ENCODE measurements at places on chromosomes 4 and X.

DNA sequence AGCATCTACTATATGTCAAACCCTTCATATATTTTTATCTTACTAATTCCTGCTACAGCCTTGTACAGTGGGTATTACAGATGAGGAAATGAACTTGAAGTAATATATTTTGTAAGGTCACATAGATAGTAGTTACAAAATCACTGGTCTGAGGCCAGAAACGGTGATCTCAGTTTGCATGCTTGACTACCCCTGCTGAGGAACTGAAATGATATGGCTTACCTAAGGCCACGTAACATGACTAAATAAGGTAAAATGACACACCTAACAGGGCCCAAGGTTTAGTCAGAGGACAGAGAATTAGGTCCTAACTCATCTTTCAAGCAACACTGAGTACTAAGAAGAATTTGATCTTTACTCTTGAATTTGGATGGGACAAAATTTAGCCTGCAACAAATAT, 1.5 kb upstream of the COMMD8 start:
- no peak for DNase-seq

DNA sequence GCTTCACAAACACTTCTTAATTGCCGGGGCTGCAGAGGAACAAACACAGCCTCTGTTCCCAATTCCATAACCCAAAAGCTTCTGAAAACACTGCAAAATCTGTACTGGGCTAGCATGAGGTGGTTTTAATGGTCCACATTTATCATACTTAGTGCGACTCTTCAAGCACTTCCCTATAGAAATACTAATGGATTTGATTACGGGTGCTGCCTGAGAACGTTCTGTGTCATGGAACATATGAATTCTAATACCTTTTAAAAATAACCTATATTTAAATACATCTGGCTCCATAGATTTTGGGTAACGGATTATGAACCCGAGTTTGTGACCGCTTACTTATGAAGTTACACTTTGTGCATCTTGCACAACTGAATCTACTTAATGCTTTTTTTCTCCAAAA, 35.4 kb upstream of the STS start:
- DNase-seq, result no peak

DNA sequence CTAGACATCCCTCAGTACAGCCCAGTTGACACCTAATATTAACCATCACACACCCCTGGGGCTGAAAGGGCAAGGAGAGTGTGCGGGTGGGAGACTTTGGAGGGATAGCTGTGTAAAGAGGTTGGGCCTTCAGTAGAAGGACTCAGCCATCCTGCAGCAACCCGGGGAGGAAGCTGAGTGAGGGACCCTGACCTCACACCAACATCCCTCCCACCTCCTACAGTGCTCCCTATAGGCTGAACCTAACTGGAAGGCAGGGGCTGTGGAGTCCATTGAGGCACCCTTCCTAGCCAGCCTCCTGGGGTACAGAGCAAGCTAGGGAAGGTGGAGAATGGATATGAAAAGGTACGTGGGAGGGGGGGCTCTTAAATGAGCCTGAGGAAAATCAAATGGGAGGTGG, 276.3 kb downstream of the PTTG2 start:
- DNase-seq, result no peak

GRCh38 chrX:124332481-124333424, at the start of gene TEX13D:
Gene TEX13D, plus strand, starts transcription at chrX:124332660. Its CDS starts 258 bp downstream, at chrX:124332918.
- DNase-seq, result no peak

DNA sequence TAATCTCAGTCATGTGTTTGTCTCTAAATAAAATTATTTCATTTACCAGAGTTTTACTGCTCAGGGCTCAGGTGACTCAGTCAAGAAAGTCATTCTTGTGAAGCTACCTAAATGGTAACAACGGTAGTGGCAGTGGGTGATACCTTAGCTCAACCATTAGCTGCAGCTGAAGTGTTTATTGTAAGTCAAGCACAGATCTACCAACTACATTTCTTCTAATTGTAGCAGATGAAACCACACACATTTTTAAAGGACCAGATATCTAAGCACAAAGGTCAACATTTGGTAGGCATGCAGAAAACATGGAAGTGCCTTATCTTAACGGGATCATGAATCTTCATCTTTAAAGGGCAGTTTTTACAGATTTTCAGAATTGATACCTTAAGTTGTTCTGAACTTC, 79.1 kb downstream of the FAT4 start:
- DNase-seq, result no peak

- DNase-seq, result no peak
Observed at GRCh38 chr4:6328526-6328925, 58.9 kb downstream of the WFS1 start.

DNA sequence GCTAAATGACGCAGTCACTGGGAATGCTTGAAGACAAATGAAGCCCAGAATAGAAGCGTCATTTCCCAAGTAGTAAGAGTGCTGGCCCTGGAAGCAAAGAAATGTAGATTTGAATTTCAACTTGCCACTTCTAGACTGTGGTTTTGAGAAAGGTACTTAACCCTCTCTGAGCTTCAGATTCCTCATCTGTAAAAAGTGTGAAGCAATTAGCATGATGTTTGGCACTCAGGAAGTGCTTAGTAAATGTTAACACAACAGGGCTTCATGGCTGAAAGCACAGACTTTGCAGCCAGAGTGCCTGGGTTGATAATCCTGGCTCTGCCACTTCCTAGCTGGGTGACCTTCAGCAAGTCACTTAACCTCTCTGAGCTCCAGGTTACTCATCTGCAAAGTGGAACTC, 147.4 kb upstream of the RPS6KA3 start:
- DNase-seq, result no peak

GRCh38 chrX:49214996-49215526, 15.1 kb upstream of the SYP start:
- no peak for DNase-seq

DNA sequence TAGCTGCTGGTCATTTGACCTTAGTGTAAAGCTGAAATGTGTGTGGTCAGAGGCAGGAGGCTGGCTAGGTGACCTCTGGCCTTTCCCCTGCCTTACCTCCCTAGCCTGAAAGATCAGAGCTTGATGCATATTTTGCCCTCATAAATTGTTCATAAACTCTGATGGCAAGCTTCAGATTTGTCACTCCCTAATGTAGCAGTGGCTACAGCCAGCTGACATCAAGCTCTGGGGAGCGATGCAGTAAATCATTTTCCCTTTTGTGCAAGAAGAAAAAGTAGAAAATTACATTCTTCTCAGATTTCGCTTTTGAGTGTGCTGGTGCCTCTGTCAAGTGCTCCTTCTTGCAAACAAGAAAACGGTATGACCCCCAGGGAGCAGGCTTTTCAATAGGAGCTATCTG, 87.7 kb upstream of the MAGEA4 start:
- DNase-seq, result no peak

- peak; percentile 87 for DNase-seq
Observed at GRCh38 chr4:825971-826330, at the start of gene CPLX1. Gene CPLX1, minus strand, starts transcription at chr4:826129. Its CDS starts 1,607 bp downstream, at chr4:824522.

GRCh38 chr4:86218746-86219473, 140.9 kb downstream of the MAPK10 start:
- DNase-seq, result no peak

DNA sequence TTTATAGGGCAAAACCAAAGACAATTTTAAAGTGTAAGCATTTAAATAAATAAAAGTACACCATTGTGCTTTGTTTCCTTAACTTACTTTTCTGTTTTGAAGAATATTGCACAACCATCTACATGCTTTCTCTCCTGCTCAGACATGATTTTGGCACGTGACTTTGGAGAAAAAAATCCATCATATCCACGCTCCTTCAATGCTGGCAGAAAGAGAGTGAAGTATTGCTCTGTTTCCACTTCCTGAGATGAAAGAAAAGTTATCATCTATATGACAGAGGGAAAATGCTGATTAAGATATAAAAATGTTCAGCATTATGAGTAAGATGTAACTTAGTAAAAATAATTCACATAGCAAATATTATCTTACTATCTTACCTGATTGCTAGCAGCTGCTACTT, 77.1 kb downstream of the CNOT6L start:
- DNase-seq, result no peak

DNA sequence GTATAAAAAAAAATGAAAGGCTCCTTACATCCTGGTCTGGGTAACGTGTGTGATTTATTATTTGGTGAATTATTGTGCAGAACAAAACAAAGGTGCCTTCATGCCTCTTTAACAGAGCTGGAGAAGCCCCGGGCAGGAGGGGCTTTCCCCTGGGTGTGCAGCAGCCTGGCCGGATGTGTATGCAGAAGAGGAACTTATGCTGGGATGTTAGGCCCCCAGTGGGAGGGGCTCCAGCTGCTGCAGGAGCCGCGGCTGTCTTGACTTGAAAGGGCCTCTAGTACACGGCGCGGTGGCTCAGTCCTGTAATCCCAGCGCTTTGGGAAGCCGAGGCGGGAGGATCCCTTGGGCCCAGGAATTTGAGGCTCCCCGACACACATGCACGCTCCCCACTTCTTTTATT, 16.0 kb downstream of the CCNQ start:
- DNase-seq, result no peak

DNA sequence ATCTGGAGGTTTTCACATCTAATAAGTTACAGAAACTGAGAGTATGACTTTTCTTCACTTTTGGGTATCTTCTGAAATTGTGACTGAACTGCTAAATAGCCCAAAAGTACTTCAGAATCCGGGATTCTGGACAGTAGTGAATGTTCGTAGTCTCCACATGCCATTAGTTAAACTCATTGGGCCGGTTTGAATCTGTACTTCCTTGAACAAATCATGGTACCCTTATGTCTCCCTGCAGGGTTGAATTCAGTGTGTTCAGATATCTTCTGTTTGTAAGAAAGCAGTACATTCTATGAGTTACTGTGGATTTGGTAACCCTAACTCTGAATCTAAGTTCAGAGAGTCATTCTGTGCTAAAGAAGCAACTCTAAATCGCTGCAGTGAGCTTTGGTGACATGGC, 33.6 kb downstream of the FAM193A start:
- DNase-seq, result no peak

GRCh38 chr4:85842540-85842939, 367.6 kb downstream of the ARHGAP24 start:
- DNase-seq, result no peak

DNA sequence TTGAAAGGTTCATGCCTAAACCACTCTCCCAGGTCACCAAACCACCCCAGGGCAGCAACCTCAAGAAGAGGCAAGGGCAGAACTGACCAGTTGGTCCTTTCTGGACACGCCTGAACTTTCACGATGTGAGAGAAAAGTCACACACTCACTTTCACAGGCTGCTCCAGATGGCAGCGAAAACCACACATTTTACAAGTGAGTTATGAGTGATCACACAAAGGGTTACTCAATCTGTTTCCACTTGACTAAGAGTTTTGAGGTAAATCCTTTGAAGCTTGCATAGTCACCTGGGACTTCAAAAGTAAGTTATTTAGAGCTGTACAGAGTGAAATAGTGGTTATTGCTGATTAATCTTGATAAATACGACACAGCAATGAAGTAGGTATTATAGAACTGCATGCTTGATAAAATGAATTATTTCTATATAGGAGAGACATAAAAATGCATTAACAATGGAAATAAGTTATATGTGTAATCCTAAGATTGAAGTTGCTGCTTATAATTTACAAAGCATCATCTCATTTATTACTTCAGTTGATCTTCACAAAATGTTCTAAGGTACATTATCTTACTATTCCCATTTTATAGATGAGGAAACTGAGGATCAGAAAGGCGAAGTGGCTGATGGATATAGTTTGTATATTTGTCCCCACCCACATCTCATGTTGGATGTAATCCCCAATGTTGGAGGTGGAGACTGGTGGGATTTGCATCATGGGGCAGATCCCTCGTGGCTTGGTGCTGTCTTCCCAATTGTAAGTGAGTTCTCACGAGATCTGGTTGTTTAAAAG, 103.0 kb upstream of the KLF3 start:
- DNase-seq, result no peak

- no peak for DNase-seq
Observed at GRCh38 chr4:109728385-109728784, 1.5 kb downstream of the PLA2G12A start.

GRCh38 chr4:5545271-5545670, 163.1 kb downstream of the EVC2 start:
- no peak for DNase-seq

- DNase-seq, result peak; percentile 38
Observed at GRCh38 chr4:105145903-105146275, 787 bp upstream of the TET2 start.

GRCh38 chr4:118743867-118744266, 58.7 kb downstream of the METTL14 start:
- no peak for DNase-seq

GRCh38 chr4:177673985-177674489, 231.8 kb upstream of the AGA start:
- peak; percentile 15 for DNase-seq

DNA sequence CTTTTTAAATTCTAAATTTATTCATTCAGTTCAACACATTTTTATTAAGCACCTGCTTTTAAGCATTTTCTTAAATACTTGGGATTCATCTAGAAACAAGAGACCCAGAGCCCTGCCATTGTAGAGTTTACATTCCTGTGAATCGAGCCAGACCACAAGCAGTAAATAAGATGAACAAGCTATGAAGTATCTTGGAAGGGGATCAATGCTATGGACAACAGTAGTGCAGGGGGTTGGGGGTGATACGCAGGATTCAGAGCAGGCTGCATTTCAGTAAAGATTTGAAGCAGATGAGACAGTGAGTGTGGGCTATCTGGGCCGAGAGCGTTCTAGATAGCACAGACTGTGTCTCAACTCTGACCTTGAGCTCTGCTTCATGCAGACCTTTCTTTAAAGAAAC, 35.1 kb downstream of the CLDN22 start:
- no peak for DNase-seq

DNA sequence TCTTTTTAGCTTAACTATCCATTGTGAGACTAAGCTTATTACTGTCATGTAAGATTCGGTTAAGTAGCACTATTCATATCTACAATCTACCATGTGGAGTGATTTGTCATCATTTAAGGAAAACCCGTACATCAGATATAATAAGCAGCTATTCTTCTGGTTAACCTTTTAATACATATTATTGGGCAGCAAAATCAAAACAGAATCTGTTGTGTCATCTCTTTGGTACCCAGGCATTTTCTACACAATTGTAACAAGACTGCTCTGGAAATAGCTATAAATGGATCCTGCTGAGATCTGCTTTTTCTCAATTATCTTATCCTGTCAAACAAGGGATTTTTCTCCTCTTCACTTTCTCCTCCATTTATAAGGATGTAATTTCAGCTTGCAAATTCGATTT, 521.5 kb upstream of the MAGEB2 start:
- no peak for DNase-seq

GRCh38 chr4:56434599-56435139, 746 bp downstream of the PPAT start:
- DNase-seq, result peak; percentile 55

DNA sequence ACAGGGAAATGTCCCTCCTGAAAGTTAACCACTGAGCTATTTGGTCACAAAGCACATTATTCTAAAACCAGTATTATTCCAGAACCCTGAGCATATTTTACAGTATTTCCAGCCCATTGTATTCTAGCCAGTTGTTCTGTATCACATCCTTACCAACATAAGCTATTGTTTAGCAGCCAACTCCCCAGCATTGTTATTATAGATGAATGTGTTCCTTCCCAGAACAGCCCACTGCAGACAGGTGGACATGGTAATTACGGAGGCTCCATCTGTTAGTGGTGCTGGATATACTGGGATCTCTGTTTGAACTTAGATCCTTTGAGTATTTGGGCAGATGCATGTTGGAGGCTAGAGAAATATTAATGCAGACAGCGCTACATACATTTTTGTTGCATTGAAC, 126.1 kb downstream of the MGST2 start:
- DNase-seq, result no peak
